ENCODE measurements at places on chromosomes 3 and 15.
A peak's percentile ranks its signal among the peaks of the same experiment; 100 is the strongest.

DNA sequence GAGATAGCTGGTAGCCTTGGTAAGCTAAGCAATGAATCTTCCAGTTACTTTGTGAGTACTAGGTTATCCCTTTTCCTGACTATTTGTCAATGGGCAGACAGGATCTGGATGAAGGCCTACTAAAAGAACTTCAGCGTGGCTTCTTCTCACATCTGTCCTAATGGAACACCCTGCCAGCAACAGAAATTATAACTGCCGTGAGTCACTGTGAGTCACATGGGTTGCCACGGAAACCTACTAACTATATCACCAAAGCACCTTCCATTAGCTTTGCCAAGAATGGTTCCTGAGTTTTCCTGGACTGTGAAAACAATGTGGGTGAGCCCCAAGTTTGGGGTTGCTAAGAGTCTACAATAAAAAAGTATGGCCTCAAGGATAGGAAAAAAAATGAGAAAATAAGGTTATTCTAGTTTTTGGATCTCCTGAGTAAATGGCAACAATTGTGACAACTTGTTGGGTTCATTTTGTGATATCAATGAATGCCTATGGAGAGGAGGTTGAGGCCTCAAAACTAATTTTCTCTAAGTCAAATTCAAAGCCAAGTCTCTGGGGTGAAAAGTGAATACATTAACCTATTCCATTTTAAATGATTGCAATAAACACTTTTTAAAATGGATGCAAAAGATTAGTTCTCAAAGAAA is 195.1 kb upstream of the ICE2 start:
- no peaks in the 10 kb centered on the region for H3K36me3 ChIP-seq
- no peak overlapping the region for H3K4me3 ChIP-seq
- DNase-seq, result no peak
- no peaks in the 10 kb centered on the region for H3K4me1 ChIP-seq
- no peaks in the 10 kb centered on the region for H3K27me3 ChIP-seq

DNA sequence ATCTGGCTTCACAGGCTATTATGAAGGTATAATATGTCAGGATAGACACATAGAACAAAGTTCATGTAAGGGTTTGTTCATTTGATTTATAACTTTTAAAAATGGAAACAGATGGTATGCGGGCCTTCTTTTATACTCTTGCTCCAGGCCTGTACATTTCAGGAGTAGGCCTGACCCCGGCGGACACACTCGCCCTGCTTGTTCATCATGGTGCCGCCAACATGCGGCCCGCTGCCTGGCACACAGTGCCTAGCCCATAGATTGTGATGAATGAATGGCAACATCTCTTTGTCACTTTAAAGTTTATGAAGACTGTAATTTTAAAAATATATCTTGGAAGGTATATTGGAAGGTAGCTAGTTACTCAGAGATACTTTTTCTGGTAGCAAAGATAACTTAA is 92.1 kb upstream of the BLM start:
- H3K27ac ChIP-seq, result no peak overlapping the region
- H3K4me1 ChIP-seq, result no peaks in the 10 kb centered on the region
- H3K27me3 ChIP-seq, result no peaks in the 10 kb centered on the region
- no peak overlapping the region for H3K4me3 ChIP-seq

GRCh38 chr15:96756146-96756545 is 425.6 kb downstream of the NR2F2 start:
- H3K27ac ChIP-seq, result no peak overlapping the region
- H3K4me3 ChIP-seq, result no peak overlapping the region
- H3K4me1 ChIP-seq, result no peaks in the 10 kb centered on the region
- H3K27me3 ChIP-seq, result no peaks in the 10 kb centered on the region
- no peaks in the 10 kb centered on the region for H3K36me3 ChIP-seq

DNA sequence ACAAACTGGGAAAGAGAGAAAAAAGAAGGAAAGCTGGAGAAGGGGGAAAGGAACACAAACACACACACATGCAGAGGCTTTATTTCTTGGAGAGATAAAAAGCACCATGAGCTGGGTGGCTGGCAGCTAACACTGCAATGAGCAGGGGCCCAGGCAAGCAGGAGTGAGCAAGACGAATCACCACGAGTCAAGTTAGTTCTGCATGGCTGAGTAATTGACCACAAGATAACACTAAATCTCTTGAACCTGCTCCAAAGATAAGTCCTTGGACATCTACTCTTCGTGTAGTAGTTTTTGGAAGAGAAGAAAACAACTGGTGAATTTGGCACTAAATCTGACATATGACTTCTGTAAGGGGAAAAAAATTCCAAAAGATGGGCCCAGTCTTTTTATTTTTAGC is 100.9 kb downstream of the MYO5A start:
- H3K27ac ChIP-seq, result no peak overlapping the region
- no peak for DNase-seq
- no peaks in the 10 kb centered on the region for H3K36me3 ChIP-seq
- H3K4me1 ChIP-seq, result no peaks in the 10 kb centered on the region
- no peak overlapping the region for H3K4me3 ChIP-seq
- no peaks in the 10 kb centered on the region for H3K27me3 ChIP-seq

GRCh38 chr3:59001675-59002074 is 48.1 kb downstream of the CFAP20DC start:
- no peaks in the 10 kb centered on the region for H3K36me3 ChIP-seq
- DNase-seq, result no peak
- H3K27me3 ChIP-seq, result no peaks in the 10 kb centered on the region
- H3K4me3 ChIP-seq, result no peak overlapping the region
- H3K4me1 ChIP-seq, result no peaks in the 10 kb centered on the region
- no peak overlapping the region for H3K27ac ChIP-seq

GRCh38 chr3:87088993-87089841 is 98.3 kb upstream of the VGLL3 start:
- H3K36me3 ChIP-seq, result no peaks in the 10 kb centered on the region
- H3K4me1 ChIP-seq, result no peaks in the 10 kb centered on the region
- H3K27ac ChIP-seq, result peak overlapping the region; percentile 84
- peak; percentile 65 for DNase-seq

- no peak for DNase-seq
- H3K4me3 ChIP-seq, result no peak overlapping the region
- H3K4me1 ChIP-seq, result no peaks in the 10 kb centered on the region
- H3K27ac ChIP-seq, result peak overlapping the region; percentile 32
Observed at GRCh38 chr3:27521179-27521871, 37.1 kb upstream of the SLC4A7 start.

GRCh38 chr3:149363053-149363452 is 14.4 kb downstream of the TM4SF1 start:
- no peak overlapping the region for H3K4me3 ChIP-seq
- H3K4me1 ChIP-seq, result no peaks in the 10 kb centered on the region
- DNase-seq, result no peak
- H3K27me3 ChIP-seq, result no peaks in the 10 kb centered on the region

DNA sequence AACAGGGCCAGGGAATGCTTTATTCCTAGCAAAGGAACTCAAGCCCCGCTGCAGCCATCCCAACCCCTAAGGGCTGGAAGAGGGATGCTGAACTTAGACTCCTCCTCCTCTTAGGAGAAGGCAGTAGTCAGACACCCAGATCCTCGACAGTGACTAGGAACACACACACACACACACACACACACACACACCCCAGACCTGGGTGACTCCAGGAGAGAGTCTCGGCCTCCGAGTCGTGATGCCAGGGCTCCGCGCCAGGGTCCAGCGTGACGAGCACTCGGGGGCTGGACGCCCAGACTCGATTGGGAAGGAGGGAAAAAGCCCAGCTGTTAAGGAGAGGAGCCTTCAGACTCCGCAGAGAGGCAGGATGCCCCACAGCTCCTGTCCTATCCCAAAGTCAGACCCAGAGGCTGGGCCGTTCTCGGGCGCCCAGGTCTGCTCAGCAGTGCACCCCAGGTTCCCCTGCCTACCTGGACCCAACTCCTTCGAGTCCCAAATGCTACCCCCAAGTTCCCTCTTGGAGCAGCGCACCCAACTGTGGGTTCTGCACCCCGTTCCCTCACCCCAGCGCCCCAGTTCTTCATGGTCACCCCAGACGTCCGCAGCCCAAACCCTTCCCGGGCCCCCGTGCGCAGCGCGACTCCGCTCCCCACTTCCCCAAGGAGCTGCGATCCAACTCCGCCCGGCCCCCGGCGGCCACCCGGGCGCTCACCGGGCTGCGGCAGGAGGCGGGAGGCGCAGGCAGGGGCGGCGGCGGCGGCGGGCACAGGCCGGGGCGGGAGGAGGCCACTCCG is 421 bp downstream of the BMF start:
- peak overlapping the region; percentile 91 for H3K27ac ChIP-seq
- no peaks in the 10 kb centered on the region for H3K27me3 ChIP-seq
- H3K36me3 ChIP-seq, result no peaks in the 10 kb centered on the region
- H3K4me1 ChIP-seq, result peaks cover 35% of the 10 kb centered on the region
- peak overlapping the region; percentile 88 for H3K4me3 ChIP-seq

- peaks cover 5% of the 10 kb centered on the region for H3K4me1 ChIP-seq
- no peaks in the 10 kb centered on the region for H3K27me3 ChIP-seq
- no peak overlapping the region for H3K4me3 ChIP-seq
Observed at GRCh38 chr3:197465197-197465995, 90.4 kb downstream of the BDH1 start.

DNA sequence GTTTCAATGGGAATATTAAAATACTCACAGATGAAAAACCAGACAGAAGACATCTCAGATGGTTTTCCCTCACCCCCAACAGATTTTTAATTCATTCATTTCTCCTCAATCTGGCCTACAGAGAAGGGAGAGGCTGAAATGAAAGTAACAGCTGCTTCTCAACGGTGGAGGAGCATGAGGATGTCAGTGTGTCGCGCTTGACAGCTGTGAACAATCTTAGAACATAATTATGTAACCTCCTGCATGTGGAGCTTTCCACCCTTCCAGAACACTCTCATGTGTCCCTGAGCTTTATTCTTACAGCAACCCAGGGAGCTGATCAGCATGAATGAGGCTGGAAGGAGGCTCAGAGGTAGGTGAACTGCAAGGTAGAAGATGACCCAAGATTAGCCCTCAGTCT is 52.7 kb downstream of the MB21D2 start:
- no peaks in the 10 kb centered on the region for H3K27me3 ChIP-seq
- H3K27ac ChIP-seq, result no peak overlapping the region
- no peak for DNase-seq
- no peaks in the 10 kb centered on the region for H3K4me1 ChIP-seq
- no peaks in the 10 kb centered on the region for H3K36me3 ChIP-seq

GRCh38 chr15:70761931-70762468 is 1.4 kb downstream of the UACA start:
- no peaks in the 10 kb centered on the region for H3K36me3 ChIP-seq
- DNase-seq, result no peak
- no peaks in the 10 kb centered on the region for H3K27me3 ChIP-seq
- H3K4me3 ChIP-seq, result peak overlapping the region; percentile 94

DNA sequence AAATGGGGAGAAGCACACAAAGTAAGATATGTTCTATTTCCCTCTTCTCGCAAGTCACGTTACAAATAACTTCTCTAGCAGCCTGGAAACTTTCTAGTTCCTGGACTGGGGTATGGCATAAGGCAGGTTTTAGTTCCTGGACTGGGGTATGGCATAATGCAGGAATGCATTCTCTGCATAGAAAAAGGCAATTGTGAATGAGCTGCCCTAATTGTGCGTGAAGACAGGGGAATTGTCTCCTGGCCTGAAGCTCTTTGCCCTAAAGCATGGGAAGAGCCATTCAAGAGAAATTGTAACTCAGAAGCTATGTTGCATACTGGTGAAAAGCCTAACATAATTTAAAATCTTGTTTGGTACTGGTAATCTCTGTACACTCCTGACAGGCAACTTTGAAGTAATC is 54.3 kb upstream of the CBLB start:
- no peak overlapping the region for H3K4me3 ChIP-seq
- no peak overlapping the region for H3K27ac ChIP-seq
- no peaks in the 10 kb centered on the region for H3K4me1 ChIP-seq
- no peak for DNase-seq

DNA sequence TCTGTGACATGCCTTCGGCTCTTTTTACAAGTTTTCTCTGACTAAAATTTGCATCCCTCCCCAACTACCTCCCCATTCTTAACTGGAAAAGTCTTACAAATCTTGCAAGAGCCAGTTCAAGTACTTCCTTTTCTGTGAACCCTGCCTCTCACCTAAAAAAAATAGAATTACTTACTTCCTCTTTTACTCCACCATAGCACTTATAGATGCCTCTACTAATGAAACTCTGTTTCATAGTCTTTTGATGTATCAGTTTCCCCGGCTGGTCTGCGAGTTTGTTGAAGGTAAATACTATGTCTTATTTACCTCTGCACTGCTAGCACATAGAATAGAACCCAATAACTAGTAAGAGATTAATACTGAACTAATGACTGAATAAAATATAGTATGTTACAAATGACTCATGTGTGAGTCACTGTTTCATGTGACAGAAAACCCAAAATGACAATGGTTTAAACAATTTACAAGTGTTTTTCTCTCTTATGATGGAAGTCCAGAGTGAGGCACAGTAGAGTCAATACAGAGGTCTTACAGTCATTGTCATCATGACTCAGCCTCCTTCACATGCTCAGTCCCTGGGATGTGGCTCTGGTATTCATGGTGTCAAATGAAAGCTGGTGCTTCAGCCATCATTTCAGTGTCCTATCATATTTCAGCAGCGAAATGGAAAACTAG is 393.5 kb downstream of the RSL24D1 start:
- no peaks in the 10 kb centered on the region for H3K36me3 ChIP-seq
- no peak overlapping the region for H3K27ac ChIP-seq
- DNase-seq, result no peak
- H3K4me1 ChIP-seq, result no peaks in the 10 kb centered on the region

DNA sequence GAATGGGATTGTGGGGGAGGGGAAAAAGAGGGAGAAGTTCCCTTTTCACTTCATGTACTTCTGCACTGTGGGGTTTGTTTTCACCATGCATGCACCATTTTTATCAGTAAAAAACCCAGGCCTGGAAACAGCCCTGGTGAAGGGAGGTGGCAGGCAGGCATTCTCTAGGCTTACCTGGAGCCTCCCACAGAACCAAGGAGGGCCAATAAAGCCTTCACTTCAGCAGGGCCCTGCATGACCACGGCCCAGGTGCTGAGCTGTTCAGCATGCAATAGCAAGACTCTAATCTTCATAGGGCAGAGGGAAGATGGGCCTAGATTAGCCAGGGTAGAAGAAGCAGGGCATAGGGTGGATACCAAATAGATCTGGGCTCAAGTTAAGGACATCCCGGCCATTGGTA is 49.6 kb downstream of the SCN5A start:
- H3K27me3 ChIP-seq, result no peaks in the 10 kb centered on the region
- no peaks in the 10 kb centered on the region for H3K36me3 ChIP-seq
- DNase-seq, result no peak
- H3K4me3 ChIP-seq, result no peak overlapping the region

- no peak overlapping the region for H3K4me3 ChIP-seq
- no peaks in the 10 kb centered on the region for H3K4me1 ChIP-seq
- H3K27ac ChIP-seq, result peak overlapping the region; percentile 21
- no peaks in the 10 kb centered on the region for H3K27me3 ChIP-seq
Observed at GRCh38 chr3:178170698-178171535, 365.3 kb upstream of the KCNMB2 start.

GRCh38 chr15:79381593-79381992 is 50.5 kb upstream of the MINAR1 start:
- no peak overlapping the region for H3K27ac ChIP-seq
- H3K4me3 ChIP-seq, result no peak overlapping the region
- H3K36me3 ChIP-seq, result no peaks in the 10 kb centered on the region
- no peaks in the 10 kb centered on the region for H3K27me3 ChIP-seq

- DNase-seq, result no peak
- no peak overlapping the region for H3K27ac ChIP-seq
- H3K36me3 ChIP-seq, result no peaks in the 10 kb centered on the region
- no peak overlapping the region for H3K4me3 ChIP-seq
- no peaks in the 10 kb centered on the region for H3K4me1 ChIP-seq
Observed at GRCh38 chr15:99369196-99369595, 117.9 kb downstream of the LRRC28 start.

- no peak overlapping the region for H3K4me3 ChIP-seq
- H3K36me3 ChIP-seq, result no peaks in the 10 kb centered on the region
- no peak for DNase-seq
- H3K27me3 ChIP-seq, result no peaks in the 10 kb centered on the region
- no peaks in the 10 kb centered on the region for H3K4me1 ChIP-seq
Observed at GRCh38 chr3:111968319-111969054, 10.3 kb upstream of the ABHD10 start.

Data from breast epithelium (tissue), 4 donors.